ENCODE measurements at places on chromosomes 13 and 19.

GRCh38 chr13:48437371-48437770 lies 24.5 kb upstream of the LPAR6 start:
- no peak for DNase-seq

- DNase-seq: no peak
Measured at GRCh38 chr19:3268326-3268725, 43.9 kb downstream of the CELF5 start.

DNA sequence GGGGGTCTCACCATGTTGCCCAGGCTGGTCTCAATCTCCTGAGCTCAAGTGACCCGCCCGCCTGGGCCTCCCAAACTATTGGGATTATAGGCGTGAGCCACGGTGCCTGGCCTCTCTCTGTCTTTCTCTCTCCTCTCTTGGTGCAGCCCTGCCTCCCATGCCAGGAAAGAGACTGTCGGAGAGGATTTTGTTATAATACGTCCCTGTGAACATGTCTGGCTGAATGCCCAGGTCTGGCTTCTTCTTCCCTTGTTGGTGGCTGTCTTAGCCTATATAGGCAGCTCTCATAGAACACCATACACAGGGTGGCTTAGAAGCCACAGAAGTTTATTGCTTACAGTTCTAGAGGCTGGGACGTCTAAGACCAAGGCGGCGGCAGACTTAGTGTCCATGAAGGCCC lies 46.4 kb downstream of the PEX11G start:
- no peak for DNase-seq

- DNase-seq: no peak
Measured at GRCh38 chr13:110161112-110161882, 145.7 kb downstream of the COL4A1 start.

DNA sequence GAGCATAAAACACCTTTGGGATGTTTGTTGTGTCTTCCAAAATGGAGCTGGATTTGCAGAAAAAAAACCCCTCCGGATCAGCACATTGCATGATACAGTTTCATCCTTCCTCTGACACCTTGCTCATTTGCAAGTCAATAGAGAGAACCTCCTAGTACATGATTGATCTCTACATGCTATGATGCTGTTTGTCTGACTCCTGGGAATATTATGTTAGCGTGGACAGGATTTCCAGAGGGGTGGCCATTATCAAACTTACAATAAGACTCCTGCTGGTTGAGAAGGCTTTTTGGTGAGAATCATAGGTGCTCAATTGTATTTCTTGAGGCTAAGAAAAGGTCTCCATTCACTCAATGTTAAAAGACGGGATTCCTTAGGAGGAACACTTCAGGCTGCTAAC lies 75.9 kb upstream of the SCEL start:
- DNase-seq: no peak

DNA sequence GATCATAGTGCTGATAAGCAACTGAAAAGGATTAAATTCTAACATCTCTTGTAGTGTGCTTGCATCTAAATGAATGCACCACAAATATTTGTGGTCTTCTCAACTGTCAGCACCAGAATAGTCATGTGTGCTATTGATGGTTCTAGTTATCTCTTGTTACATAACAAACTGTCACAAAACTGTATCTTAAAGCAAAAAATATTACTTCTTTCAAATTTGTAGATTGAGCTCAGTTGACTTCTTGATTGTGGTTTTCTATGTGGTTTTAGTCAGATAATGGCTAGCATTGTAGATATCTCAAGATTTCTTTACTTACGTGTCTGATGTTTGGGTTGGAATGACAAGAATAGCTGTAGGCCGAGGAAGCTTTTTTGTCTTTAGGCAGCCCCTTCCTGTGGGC lies 431.3 kb downstream of the SLITRK6 start:
- no peak for DNase-seq

Measured in CD8-positive, alpha-beta memory T cell (primary cell).